GM04504 (cell line): ENCODE measurements at places on chromosomes 16 and 17.

DNA sequence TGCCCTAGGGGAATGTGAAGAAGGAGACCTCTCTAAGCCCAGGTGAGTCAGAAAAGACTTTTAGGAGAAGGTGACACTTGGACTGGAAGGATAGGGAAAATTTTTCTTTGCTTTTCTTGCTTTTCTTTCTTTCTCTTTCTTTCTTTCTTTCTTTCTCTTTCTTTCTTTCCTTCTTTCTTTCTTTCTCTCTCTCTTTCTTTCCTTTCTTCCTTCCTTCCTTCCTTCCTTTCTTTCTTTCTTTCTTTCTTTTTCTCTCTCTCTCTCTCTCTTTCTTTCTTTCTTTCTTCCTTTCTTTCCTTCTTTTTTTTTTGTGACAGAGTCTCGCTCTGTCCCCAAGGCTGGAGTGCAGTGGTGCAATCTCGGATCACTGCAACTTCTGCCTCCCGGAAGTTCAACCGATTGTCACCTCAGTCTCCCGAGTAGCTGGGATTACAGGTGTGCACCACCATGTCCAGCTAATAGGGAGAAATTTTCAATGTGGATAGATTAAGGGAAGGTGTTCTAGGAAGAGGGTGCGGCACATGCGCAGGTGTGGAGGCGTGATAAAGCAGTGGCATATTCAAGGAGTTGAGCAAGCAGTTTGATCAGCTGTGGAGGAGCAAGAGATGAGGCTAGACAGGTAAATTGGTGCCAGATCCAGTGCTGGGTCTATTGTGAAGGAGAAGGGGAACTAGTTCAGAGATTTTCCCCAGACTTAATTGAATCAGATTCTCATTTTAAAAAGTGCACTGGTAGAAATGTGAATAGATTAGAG, 40.4 kb downstream of the MMD start:
- DNase-seq: no peak

DNA sequence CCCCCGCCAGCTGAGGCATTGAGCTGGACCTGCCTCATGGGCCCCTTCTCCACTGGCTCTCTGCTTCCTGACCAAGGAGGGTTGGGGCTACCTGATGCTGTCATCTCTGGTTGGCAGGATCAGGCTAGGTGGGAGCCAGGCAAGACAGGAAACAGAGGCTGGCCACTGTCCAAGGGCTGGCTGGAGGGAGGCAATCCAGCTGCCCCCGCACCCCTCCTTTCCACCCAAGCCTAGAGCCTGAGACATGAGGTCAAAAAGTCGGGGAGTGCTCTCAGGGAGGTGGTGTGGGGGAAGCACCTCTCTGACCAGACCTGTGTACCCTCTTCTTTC, 14.5 kb downstream of the NGFR start:
- no peak for DNase-seq

- DNase-seq: no peak
Observed at GRCh38 chr16:1213796-1214372, 11.2 kb downstream of the TPSG1 start.

DNA sequence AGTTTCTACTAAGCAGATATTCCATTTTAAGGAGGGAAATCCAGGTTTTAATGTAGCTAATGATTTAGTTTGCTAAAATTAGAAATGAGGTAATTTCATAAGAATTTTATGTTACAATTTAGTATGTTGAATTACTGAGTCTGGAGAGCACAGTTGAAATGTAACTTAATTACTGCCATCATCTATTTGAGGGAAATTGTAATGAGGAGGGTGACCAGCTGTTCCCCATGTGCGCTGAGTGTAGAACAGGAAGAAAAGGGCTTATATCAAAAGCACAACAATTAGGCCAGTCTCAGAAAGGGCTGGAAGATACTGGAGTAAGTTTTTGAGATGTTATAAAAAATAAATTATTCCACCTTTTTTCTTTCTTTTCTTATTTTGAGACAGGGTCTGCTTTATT, 735.1 kb upstream of the GOT2 start:
- DNase-seq: no peak

DNA sequence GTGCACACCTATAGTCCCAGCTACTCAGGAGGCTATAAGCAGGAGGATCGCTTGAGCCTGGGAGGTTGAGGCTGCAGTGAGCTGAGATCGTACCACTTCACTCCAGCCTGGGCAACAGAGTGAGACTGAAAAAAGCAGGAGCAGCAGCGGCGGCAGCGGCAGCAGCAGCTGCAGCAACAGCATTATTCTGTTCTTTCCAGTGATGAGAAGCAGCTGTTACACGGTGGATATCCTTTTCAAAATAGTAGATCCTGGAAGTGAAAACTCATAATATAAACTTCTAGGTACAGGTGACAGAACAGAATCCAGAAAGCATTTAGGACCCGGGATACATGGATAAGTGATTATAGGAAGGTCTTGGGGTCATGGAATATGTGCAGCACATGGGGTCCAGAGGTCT, 17.8 kb upstream of the HNF1B start:
- DNase-seq: no peak

DNA sequence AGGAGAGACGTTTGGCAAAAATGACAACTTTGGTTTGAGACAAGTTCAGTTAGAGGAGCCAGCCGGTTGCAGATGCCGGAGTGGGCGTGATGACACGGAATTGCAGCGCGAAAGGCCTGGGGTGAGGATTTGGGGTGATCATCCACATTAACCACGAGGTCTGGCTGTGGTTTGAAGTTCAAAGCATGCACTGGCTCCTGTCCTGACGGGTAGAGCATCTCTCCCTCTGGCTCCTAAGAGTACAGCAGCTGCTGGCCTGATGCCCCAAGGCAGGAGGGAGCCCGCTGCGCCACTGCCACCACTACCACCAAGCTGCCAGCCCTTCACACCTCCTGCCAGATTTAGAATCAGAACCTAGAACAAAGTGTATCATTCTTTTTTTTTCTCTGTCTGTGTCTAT, 3.7 kb downstream of the RHBDL3 start:
- DNase-seq: no peak

DNA sequence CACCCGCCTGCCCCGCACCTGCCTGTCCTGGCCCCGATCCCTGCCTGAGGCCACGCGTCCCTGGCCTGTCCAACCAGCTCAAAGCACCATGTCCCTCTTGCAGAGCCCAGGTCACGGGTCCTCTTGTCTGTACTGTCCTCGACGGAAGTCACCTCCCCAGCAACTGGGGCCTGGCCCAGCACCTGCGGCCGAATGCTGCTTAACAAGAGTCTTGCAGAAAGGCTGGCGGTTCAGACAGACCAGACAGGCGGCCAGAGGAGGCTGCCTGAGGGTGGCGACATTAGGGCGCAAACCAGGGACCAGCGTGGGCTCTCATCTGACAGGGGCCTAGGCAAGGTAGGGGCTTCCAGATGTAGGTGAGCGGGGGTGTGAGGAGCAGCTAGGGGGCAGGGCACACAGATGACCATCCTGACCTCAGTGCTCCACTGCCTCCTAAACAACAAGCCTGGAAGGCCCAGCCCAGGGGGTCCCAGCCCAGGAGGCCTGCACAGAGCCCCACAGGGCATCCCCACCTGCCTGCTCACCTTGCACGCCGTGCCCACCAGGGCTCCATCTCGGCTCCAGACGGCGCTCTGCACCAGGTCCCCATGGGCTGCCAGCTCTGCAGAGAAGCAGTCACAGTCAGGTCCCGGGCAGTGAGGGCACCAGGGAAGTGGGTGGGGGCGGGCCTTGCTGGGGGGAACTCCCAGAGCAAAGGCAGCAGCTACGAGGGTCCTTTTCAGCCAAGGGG, 11.3 kb downstream of the CORO7 start:
- no peak for DNase-seq

DNA sequence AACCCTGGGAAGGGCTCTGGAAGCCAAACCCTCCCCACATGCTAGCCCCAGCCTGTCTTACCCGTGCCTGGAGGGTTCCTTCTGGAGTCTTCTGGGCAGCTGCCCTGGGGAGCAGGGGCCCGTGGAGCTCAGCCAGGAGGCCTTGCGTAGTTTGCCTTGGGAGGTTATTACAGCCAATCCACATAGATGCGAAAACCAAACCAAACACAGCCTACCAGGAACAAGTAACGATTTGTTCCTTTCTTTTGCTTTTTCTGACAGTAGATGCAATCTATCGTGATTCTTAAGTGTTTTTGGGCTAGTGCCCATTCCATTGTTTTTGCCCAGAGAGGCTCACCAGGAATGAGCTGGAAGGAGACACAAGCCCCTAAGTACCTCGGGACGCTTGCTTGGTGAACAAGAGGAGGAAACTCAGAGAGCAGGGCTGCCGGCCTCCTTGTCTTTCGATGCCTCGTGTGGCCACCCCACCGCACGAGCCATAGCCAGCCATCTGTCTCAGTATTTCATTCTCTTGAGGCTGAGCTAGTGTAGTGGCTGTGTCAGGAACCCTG, 102.7 kb upstream of the NOL11 start:
- DNase-seq: no peak

DNA sequence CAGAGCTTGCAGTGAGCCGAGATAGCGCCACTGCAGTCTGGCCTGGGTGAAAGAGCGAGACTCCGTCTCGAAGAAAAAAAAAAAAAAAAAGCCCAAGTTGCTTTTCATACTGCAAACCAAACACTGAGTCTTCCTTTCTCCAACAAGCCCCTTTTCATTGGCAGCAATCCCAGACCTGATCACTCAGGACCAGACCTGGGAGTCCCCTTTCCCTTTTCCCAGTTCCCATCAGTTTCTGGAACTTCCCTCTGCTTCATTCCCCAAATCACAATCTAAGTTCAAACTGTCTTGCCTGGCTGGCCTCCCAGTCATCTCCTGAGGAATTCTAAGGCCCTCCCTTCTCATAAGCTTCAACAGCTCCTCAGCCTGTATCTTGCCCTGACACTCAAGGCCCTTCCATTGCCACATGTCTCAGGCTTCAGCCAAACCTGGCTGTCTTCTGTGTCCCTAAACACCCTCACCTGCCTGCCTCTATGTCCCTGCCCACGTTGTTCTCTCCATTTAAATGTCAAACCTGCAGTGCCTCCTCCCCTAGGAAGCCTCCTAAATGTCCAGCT, 11.8 kb upstream of the PHF12 start:
- no peak for DNase-seq

GRCh38 chr17:29131814-29132682, 48.1 kb downstream of the MYO18A start:
- DNase-seq: peak; percentile 87

GRCh38 chr17:30821871-30822723, 2.4 kb downstream of the CRLF3 start:
- DNase-seq: no peak

- peak; percentile 61 for DNase-seq
Observed at GRCh38 chr17:50541716-50542688, 5.0 kb upstream of the SPATA20 start.

GRCh38 chr16:81481207-81481821, 36.7 kb downstream of the CMIP start:
- DNase-seq: no peak

- DNase-seq: no peak
Observed at GRCh38 chr17:10073941-10074340, 124.5 kb downstream of the GAS7 start.
